Sigmoid colon (tissue), 7 donors: ENCODE measurements at places on chromosomes 2 and 18. TPM values are rescaled to one million over a fixed set of nuclear protein-coding genes. Genes with fewer than 3 reads are reported as not detected.

DNA sequence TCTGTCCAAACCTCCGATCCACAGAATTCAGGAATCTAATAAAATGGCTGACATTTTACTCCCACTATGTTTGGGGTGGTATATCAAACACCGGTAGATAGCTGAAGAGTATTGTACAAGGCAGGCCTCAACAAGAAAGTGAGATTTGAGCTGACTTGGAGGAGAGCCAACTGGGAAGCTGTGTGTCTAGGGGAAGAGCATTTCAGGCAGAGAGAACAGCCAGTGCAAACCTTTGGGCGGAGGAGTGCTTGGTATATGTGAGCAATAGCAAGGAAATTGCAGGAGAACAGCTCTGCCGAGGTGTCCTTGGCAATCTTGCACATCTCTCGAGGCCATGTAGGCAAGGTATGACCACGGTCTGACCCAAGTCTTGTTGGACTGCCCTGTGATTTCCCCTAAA, 1.8 kb upstream of the MERTK start:
- DNase-seq = no peak
- H3K36me3 ChIP-seq = no peaks in the 10 kb centered on the region
- peaks cover 27% of the 10 kb centered on the region for H3K4me1 ChIP-seq
- no peaks in the 10 kb centered on the region for H3K27me3 ChIP-seq
- no peak overlapping the region for H3K27ac ChIP-seq

DNA sequence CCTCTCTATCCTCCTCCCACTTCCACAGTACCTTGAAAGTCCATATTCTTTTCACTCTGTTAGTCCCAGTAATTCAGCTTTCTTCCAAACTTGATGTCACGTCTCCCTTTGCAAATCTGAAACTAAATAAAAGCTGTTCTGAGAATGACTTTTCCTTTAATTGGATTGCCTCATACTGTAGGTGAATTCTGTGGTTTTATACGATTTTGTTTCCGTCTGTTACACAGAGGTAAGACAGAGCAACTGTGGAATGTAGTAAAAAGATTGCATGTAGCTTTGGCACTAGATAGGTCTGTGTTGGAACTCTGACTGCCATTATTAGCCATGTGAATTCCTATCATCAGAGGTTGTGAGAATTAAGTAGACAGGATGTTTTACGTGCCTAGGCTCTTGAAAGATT, 25.9 kb downstream of the MALT1 start:
- no peaks in the 10 kb centered on the region for H3K36me3 ChIP-seq
- H3K4me1 ChIP-seq = no peaks in the 10 kb centered on the region
- no peaks in the 10 kb centered on the region for H3K27me3 ChIP-seq
- no peak for DNase-seq
- no peak overlapping the region for H3K4me3 ChIP-seq

- H3K36me3 ChIP-seq = no peaks in the 10 kb centered on the region
- no peak overlapping the region for H3K27ac ChIP-seq
Measured at GRCh38 chr2:222142027-222142426, 156.8 kb downstream of the PAX3 start.

DNA sequence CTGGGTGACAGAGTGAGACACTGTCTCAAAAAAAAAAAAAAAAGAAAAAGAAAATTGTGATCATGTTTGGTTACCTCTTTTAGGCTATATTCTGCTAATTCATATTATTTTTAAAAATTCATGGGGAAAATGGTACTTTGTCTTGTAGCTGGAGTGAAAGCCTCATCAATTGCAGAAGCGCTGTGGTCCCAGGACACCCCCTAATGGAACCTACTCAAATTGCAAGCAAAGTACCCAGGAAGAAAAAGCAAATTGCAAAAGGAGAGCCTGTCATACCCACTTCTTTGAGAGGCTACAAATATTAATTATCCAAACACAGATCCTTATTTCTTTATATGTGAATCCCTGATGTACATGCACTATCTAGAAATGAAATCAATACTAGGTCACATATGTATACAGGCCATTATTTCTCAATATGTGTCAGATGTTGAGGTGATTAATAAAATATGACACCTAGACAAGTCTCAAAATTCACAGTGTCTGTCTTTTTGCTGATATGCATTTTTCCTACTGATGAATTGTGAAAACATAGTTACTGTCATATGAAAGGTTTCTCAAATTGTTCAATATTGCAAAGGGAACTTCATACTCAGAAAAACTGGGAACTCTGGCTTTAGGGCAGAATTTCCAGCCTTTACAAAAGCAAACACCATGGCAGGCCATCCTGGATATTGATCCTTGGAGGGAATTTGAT, 12.6 kb downstream of the CRACDL start:
- no peaks in the 10 kb centered on the region for H3K27me3 ChIP-seq
- H3K36me3 ChIP-seq = no peaks in the 10 kb centered on the region
- no peak overlapping the region for H3K4me3 ChIP-seq
- no peak for DNase-seq
- no peaks in the 10 kb centered on the region for H3K4me1 ChIP-seq

DNA sequence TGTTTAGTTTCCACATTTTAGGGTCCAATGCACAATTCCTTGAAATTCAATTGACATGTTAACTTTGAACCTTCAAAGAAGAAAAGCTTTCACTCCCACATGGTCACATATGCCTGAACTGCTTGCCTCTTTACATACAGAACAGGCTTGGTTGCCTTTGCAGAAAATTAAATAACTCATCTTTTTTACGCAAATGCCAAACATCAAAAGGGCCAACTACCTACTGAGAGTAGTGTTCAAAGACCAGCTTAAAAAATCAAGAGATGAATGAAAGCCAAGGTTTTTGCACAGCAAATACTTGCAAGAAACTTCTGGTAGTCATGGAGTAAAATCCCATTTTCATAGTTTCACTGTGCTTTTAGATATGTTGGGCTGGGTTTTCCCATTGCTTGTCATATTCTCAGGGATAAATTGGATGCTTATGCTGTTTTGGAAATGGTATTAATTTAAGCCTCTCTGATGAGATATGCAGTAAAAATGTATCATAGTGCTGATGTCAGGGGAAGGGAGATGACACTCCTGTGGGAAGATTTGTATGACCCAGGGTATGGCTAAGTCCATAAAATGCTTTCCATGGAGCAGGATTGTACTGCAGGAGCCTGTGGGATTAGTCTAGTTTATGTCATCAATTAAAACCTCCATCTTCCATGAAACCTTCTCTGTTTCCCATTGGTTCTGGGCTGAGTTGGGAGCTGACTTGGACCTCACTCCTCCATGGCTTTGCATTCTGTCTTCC, 60.6 kb upstream of the DARS1 start:
- H3K36me3 ChIP-seq = no peaks in the 10 kb centered on the region
- H3K4me1 ChIP-seq = no peaks in the 10 kb centered on the region
- H3K27ac ChIP-seq = no peak overlapping the region
- no peak for DNase-seq
- H3K27me3 ChIP-seq = no peaks in the 10 kb centered on the region

- H3K36me3 ChIP-seq = no peaks in the 10 kb centered on the region
- DNase-seq = no peak
- no peak overlapping the region for H3K4me3 ChIP-seq
- no peak overlapping the region for H3K27ac ChIP-seq
Measured at GRCh38 chr2:134515137-134515536, 203.7 kb downstream of the TMEM163 start.

GRCh38 chr18:13893418-13893760, 21.9 kb downstream of the MC2R start:
- H3K27ac ChIP-seq = no peak overlapping the region
- H3K36me3 ChIP-seq = no peaks in the 10 kb centered on the region
- H3K4me3 ChIP-seq = no peak overlapping the region
- H3K27me3 ChIP-seq = no peaks in the 10 kb centered on the region
- H3K4me1 ChIP-seq = no peaks in the 10 kb centered on the region
- no peak for DNase-seq

GRCh38 chr18:24559526-24559925, 99.1 kb downstream of the HRH4 start:
- H3K27ac ChIP-seq = no peak overlapping the region
- H3K4me3 ChIP-seq = no peak overlapping the region
- no peak for DNase-seq
- H3K36me3 ChIP-seq = no peaks in the 10 kb centered on the region

- peaks cover 58% of the 10 kb centered on the region for H3K4me1 ChIP-seq
- H3K36me3 ChIP-seq = no peaks in the 10 kb centered on the region
- H3K4me3 ChIP-seq = no peak overlapping the region
- peak overlapping the region; percentile 55 for H3K27ac ChIP-seq
Measured at GRCh38 chr2:42964439-42965083, 172.2 kb upstream of the HAAO start.

DNA sequence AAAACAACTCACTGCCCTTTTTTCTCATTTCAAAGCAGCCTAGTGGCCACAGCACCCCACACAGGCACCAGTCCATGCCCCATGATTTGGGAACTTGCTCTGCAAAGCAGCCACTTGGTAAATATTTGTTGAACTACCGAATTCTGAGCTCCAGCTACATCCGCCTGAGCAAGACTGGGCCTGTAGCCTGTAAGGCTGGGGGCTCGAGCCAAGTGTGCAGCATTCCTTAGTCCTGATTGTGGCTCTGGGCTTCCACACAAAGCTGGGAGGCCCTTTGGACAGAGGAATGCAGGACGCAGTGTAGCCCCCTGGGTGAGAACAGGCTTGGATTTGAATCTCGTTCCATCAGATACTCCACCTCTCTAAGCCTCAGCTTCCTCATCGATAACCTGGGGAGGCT, 88.4 kb downstream of the ACTR2 start:
- H3K4me1 ChIP-seq = no peaks in the 10 kb centered on the region
- peak overlapping the region; percentile 46 for H3K27ac ChIP-seq
- DNase-seq = peak; percentile 91
- H3K4me3 ChIP-seq = no peak overlapping the region
- H3K27me3 ChIP-seq = no peaks in the 10 kb centered on the region

- H3K27ac ChIP-seq = no peak overlapping the region
- no peaks in the 10 kb centered on the region for H3K4me1 ChIP-seq
- H3K27me3 ChIP-seq = no peaks in the 10 kb centered on the region
- no peak overlapping the region for H3K4me3 ChIP-seq
Measured at GRCh38 chr2:6916224-6916623, 988 bp upstream of the RNF144A start.

- H3K27ac ChIP-seq = no peak overlapping the region
- peaks cover 71% of the 10 kb centered on the region for H3K4me1 ChIP-seq
- H3K36me3 ChIP-seq = no peaks in the 10 kb centered on the region
- DNase-seq = peak; percentile 90
- no peak overlapping the region for H3K4me3 ChIP-seq
- no peaks in the 10 kb centered on the region for H3K27me3 ChIP-seq
Measured at GRCh38 chr18:8974279-8974678, 128.2 kb upstream of the NDUFV2 start.

GRCh38 chr2:167480232-167480985, 592.1 kb downstream of the XIRP2 start:
- H3K27me3 ChIP-seq = no peaks in the 10 kb centered on the region
- DNase-seq = no peak
- no peaks in the 10 kb centered on the region for H3K36me3 ChIP-seq
- no peaks in the 10 kb centered on the region for H3K4me1 ChIP-seq
- H3K4me3 ChIP-seq = no peak overlapping the region

DNA sequence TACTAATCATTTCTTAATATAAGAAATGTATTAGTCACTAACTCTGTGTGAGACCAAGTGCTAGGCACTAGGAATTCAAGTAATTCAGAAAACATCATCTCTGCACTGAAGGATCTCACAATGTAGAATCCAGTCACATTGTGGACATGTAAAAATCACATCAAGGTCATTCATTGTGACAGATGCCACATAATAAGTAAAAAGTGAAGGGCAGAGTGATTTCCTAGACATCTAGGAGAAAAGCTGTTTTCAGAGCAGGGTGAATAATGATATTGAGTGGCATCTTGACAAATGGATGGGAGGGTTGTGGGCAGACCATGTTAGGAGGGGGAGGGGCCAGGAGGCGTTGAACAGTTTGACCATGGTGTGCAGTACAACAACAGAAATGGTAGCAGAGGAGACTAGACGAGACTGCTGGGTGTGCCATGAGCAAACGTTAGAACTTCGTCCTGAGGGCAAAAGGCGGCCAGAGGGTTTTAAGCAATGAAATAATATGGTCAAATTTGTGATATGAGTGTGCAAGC, 93.8 kb downstream of the DTNA start:
- no peak overlapping the region for H3K27ac ChIP-seq
- H3K36me3 ChIP-seq = no peaks in the 10 kb centered on the region
- H3K4me1 ChIP-seq = peaks cover 3% of the 10 kb centered on the region
- DNase-seq = no peak
- H3K27me3 ChIP-seq = no peaks in the 10 kb centered on the region

DNA sequence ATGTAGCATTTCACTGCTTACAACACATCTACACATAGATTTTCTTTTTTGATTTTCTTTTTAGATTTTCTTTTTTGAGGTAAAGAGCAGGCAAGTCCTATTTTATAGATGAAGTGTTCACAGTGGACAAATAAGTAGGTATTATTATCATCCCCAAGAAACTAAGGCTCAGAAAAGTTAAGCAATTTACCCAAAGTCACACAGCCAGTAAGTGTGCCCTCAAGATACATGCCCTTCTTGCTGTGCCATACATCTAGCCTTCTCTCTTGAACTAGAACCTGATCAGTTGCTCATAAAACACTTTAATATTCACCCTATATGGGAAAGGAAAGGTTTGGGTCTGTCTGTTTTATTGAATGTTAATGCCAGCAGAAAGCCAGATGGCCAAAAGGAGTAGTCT, 50.3 kb downstream of the DAPL1 start:
- peaks cover 12% of the 10 kb centered on the region for H3K4me1 ChIP-seq
- no peaks in the 10 kb centered on the region for H3K36me3 ChIP-seq
- H3K4me3 ChIP-seq = no peak overlapping the region
- no peak overlapping the region for H3K27ac ChIP-seq
- no peak for DNase-seq
- no peaks in the 10 kb centered on the region for H3K27me3 ChIP-seq

GRCh38 chr2:205679410-205680009, 2.8 kb upstream of the NRP2 start:
- DNase-seq = no peak
- H3K27me3 ChIP-seq = no peaks in the 10 kb centered on the region
- no peak overlapping the region for H3K4me3 ChIP-seq

- no peaks in the 10 kb centered on the region for H3K36me3 ChIP-seq
- no peak for DNase-seq
- H3K4me3 ChIP-seq = no peak overlapping the region
- no peaks in the 10 kb centered on the region for H3K4me1 ChIP-seq
- H3K27me3 ChIP-seq = no peaks in the 10 kb centered on the region
- H3K27ac ChIP-seq = no peak overlapping the region
Measured at GRCh38 chr2:37168217-37168981, 11.6 kb upstream of the EIF2AK2 start.

SKOR2 gene
- not detected for total RNA-seq

SCN2A gene
- total RNA-seq = 0.95 TPM

CNTNAP5 gene
- 1.5 TPM for total RNA-seq

CLEC4F gene
- not detected for total RNA-seq

LTBP1 gene
- total RNA-seq = 63.7 TPM

GDF7 gene
- 0.49 TPM for total RNA-seq
